ENCODE measurements at places on chromosomes 12 and 14. TPM values are rescaled to one million over a fixed set of nuclear protein-coding genes. Genes with fewer than 3 reads are reported as not detected.

DNA sequence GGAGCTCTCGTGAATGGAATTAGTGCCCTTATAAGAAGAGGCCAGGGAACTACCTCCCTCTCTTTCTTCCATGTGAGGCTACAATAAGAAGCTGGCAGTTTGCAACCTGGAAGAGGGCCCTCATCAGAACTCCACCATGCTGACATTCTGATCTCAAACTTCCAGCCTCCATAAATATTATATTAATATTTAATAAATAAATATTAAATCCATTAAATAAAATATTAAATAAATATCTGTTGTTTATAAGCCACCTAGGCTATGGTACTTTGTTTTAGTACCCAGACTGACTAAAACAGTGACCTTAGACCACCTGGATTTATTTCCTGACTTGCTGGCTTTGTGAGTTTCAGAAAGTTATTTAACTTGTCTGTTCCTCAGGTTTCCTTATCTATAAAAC, 49.9 kb downstream of the ZNF641 start:
- no peak for DNase-seq

Gene PLEKHA5
- total RNA-seq = 23.8 TPM

GRCh38 chr14:99231161-99231849, 40.7 kb downstream of the BCL11B start:
- no peak for DNase-seq

Gene VPS33A
- 12.2 TPM for total RNA-seq

Gene REC8
- 3.8 TPM for total RNA-seq

- DNase-seq = no peak
Measured at GRCh38 chr12:48826209-48826855, 8.0 kb downstream of the CACNB3 start.

GRCh38 chr14:46840944-46841720, 189.6 kb upstream of the RPL10L start:
- no peak for DNase-seq

Gene FOXN3
- 37.7 TPM for total RNA-seq

GRCh38 chr12:51028126-51028812, 2.1 kb upstream of the SLC11A2 start:
- DNase-seq = peak; percentile 44

Gene CLEC4D
- 0.67 TPM for total RNA-seq

Gene BEGAIN
- total RNA-seq = 1.9 TPM

Gene HOXC6
- not detected for total RNA-seq

- DNase-seq = no peak
Measured at GRCh38 chr14:33335366-33335765, 396.7 kb downstream of the NPAS3 start.

GRCh38 chr14:103858063-103858781, 10.8 kb upstream of the PPP1R13B start:
- DNase-seq = no peak

- no peak for DNase-seq
Measured at GRCh38 chr14:26738571-26738970, 140.7 kb upstream of the NOVA1 start.

DNA sequence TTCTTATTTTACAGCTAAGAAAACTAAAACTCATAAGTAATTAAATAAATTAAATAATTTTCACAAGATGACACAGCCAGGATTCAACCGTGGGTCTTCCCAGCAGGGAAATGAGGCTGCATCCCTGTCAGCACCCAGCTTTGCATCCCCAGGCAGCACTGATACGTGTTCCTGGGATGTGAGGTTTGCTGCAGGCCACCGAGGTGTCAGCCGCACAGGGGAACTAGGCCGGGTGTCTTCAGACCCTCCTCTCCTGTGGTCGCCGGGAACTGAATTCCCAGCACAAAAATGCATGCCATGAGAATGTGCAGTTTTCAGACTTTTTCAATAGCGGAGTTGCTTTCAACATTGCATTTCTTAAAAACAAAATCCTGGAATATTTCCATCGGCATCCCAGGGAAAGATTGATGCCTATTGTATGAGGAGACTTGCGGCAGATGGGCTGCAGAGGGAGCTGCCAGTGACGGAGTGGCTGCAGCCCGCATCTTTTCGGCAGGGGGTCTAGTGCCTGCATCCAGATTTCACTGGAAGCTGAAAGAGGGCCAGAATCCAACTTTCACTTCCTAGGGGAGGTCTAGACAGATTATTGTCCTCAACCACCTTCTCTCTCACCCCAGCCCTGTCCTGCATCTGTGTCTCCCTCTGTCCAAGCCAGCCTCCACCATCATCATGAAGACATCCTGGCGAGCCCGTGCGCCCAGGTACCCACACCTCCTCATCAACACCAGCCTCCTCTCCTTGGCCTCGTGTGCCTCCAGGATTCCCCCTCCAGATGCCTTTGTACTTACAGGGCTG, 12.6 kb downstream of the LRTM2 start:
- DNase-seq = no peak

- DNase-seq = no peak
Measured at GRCh38 chr12:29270446-29270845, 110.5 kb downstream of the ERGIC2 start.
